ENCODE measurements at places on chromosomes 11 and 22.

GRCh38 chr11:65274735-65275682, 13.2 kb downstream of the POLA2 start:
- H3K27me3 ChIP-seq: no peaks in the 10 kb centered on the region
- DNase-seq: peak; percentile 75
- no peak overlapping the region for H3K4me3 ChIP-seq

DNA sequence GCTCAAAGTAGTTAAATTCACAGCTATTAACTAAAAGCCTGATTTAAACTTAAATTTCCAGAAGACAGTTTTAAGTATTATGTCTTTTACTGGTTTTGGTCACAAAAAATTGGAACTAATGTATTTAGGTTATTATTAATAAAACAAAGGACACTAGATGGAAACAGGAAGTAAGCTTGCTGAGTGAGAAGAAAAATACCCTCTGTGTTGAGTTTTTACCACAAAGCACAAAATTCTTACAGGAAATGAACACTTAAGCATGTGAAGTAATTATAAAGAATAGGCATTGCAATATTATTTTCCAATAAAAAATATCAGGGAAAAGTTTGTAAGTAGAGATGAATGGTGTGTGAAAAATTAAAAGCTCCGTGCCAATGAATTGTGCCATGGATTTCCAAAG, 46.3 kb downstream of the PIK3C2A start:
- H3K4me3 ChIP-seq: no peak overlapping the region
- DNase-seq: no peak
- peaks cover 48% of the 10 kb centered on the region for H3K4me1 ChIP-seq
- H3K27me3 ChIP-seq: no peaks in the 10 kb centered on the region

DNA sequence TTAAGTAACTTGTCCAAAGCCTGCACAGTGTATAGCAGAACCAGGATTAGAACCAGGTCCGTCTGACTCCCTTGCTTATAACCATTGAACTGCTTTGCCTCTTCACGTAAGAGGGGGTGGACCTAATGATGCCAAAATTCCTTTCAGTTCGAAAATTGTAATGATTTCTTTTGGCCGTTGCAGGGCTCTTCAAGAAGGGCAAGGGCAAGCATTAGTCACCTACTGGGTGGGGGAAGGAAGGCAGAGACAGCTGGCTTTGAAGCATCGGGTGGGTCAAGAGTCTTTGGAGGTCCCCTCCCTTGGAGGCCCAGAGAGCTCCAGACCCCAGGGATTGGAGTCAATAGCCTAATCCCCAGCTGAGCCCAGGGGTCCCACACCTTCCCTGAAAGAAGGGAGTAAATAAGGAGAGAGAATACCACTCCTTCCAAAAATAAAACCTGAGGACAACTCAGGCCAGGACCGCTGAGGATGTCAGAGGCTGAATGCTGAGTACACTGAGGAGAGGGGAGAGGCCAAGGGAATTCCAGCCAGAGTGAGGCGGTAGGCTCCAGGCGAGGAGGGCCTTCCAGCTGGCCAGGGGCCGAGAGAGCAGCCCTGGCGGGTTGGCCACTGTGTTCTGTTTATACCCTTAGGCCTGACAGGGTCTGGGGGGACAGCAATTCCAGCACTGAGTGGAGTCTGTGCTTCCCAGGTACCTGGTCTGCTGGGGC, 14.1 kb downstream of the CREB3L1 start:
- H3K27me3 ChIP-seq: no peaks in the 10 kb centered on the region
- peak; percentile 77 for DNase-seq
- no peak overlapping the region for H3K4me3 ChIP-seq
- peaks cover 39% of the 10 kb centered on the region for H3K4me1 ChIP-seq
- peak overlapping the region; percentile 31 for H3K27ac ChIP-seq

- no peak for DNase-seq
- H3K4me1 ChIP-seq: no peaks in the 10 kb centered on the region
- H3K27me3 ChIP-seq: no peaks in the 10 kb centered on the region
- H3K36me3 ChIP-seq: no peaks in the 10 kb centered on the region
- H3K27ac ChIP-seq: no peak overlapping the region
Measured at GRCh38 chr11:82092904-82093303, 640.8 kb downstream of the FAM181B start.
